NCI-H1417 treated with DMSO at 0.1 percent for 48 hours (cell line): ENCODE measurements at places on chromosomes 2 and 18.
A peak's percentile ranks its signal among the peaks of the same experiment; 100 is the strongest.

GRCh38 chr2:128214866-128215460 is 103.7 kb downstream of the HS6ST1 start:
- no peak for DNase-seq

- DNase-seq: no peak
Observed at GRCh38 chr2:239549711-239550255, 149.0 kb upstream of the HDAC4 start.

DNA sequence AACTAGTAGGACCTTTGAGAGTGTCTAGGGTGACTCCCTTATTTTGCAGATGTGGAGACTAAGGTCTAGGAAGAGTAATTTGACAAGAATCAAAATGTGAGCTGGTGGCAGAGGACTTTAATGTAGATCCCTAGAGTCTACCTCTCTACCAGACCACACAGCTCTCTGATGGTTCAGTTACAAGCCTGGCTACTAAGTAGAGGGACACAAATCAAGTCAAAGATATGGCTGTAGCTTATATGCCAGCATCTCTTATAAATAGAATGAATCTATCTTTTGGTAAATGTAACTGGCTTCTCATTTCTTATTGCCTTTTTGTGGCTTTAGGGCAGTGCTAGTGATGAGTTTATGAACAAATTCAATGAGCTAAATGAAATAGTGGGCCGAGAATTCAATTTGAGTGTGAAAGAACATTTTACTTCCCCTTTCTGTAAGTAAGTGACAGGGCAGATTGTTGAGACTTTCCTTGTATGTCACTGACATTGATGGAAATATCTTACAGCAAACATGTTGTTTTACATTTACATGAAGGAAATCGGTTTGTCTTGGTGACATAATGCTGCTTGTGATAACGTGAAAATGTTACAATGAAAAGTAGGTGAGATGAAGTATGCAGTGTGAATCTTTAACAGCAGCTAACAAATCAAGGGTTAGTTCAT is 28.3 kb downstream of the CSRNP3 start:
- no peak for DNase-seq

- no peak for DNase-seq
Observed at GRCh38 chr18:37464257-37464656, 101.3 kb downstream of the CELF4 start.

- no peak for DNase-seq
Observed at GRCh38 chr2:206627632-206628031, 14.7 kb upstream of the FAM237A start.

DNA sequence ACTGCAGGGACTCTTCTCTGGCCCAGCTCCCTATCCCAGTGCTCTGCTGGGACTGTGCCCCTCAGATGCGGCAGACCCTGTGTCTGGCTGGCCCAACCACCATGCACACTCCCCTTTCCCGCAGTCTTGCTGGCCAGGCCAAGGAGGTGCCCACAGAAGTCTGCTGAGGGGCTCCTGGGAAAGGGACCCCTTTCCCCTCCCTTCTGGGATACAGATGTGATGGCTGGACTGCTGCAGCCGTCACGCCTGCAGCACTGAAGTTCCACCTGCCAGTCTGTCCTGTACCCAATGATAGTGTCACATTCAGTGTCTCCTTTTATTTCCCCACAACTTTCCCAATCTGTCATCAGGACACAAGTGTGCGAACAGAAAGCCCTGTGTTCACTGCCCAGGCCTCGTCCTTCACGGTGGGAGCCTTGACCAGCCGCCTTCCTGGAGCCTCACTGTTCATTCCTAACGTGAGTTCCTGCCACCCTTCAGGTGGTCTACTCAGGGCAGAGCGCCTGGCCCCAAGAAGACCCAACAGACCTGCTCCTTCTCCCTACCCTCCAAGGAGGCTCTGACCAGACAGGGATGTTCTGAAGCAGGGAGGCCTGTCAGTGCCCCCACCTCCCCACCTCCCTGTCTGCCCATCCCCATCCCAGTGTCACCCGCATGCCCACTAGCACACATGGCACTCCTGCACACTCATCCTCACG is 47.1 kb downstream of the ANKMY1 start:
- DNase-seq: no peak

GRCh38 chr2:231201475-231201814 is 3.0 kb downstream of the ARMC9 start:
- DNase-seq: no peak

DNA sequence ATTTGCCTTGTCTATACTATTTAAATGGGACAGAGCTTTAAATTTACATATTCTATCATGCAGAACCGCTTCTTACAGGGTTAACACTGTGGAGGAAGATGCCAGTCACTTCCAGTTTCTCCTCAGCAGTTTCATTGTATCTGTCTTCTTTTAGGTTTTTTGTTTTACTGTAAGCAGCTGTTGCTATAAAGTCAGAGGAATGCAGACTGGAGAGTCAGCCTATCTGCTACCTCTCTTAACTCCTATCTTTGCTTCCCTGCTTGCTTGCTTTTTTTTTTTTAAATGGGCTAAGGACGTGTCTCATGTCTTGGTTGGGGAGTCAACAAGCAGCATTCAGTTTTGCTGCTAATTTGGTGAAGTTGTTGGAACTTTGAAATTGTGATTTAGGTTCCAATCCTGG is 8.9 kb downstream of the EPC2 start:
- DNase-seq: no peak

DNA sequence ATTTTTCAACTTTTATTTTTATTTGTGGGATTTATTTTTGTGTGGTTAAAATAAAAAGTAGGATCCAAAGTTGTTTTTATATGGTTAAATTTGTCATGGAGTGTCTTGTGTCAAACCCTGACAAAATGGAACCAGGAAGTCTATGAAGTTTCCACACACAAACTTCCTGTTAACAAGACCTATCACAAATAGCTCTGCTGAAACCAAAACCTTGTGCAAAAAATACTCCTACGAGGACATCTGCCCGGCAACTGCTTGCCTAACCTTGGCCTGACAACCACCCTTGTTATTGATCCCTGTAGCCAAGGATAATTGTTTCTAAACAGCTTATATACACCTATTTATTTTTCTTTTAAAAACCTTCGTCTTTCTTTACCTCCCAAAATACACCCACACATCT is 389.6 kb downstream of the TRIB2 start:
- DNase-seq: no peak

- DNase-seq: no peak
Observed at GRCh38 chr2:237121321-237121720, 35.6 kb downstream of the COPS8 start.

DNA sequence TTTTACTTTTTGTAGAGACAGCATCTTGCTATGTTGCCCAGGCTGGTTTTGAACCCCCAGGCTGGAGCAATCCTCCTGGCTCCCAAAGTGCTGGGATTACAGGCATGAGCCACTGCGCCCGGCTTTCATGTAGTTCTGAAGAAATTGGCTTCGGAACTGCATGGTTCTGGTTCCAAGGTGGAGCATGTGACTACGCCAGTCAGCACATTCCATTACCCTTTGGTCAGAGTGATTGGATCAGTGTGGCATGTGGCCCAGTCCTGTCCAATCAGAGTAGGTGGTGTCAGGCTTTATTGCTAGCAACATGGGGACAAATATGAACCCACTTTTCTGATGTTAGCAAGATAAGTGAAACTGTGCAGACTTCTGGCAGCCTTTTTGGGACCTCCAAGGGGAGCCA is 16.3 kb upstream of the ATOH8 start:
- DNase-seq: no peak

- peak; percentile 33 for DNase-seq
Observed at GRCh38 chr18:61893309-61893970, 633 bp upstream of the RNF152 start.

- no peak for DNase-seq
Observed at GRCh38 chr2:74099835-74100234, 47.9 kb downstream of the BOLA3 start.

DNA sequence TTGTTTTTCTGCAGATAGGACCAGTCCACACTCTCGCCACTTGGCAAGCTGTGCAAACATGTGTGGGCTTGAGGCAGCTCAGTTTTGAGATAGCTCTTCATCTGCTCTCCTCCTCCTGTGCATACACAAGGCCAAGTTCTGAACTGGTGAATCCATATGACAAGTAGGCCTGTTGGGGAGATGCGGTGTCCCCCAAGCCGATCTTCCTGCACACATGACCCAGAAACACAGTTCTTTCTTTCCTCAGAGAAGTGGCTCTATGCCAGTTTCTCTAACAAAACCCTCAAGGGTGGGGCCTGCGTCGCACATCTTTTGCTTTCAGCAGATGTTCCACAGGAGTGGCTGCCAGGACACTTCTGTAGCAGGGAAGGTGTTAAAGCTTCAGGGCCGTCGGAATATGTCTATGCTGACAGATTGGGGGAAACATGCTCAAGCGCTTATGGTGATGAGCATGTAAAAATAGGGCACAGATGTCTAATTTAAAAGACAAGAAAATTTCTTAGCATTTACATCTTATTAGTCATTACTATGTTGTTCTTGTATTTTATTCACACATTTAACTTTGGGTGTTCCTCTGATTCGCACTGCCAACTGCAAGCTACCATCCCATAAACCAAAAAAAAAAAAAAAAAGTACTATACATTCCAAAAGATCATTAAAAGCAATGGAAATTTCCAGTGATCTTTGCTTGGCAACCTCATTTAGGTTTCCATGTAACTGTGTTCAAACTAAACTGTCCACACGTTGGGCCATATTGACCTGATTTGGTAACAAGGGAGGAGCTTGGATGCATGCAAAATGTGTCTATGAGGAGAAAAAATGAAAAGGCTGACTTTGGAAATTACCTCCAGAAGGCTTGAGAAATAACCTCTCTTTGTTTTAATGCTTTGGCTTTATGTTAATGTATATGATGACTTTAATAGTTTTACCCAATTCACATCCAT is 1055.5 kb upstream of the KLHL29 start:
- DNase-seq: no peak

- no peak for DNase-seq
Observed at GRCh38 chr2:210366675-210367080, 51.7 kb upstream of the MYL1 start.

GRCh38 chr2:61759718-61760117 is 94.1 kb downstream of the FAM161A start:
- no peak for DNase-seq

GRCh38 chr2:17550907-17551306 is 10.4 kb downstream of the VSNL1 start:
- no peak for DNase-seq

GRCh38 chr2:98086491-98087446 is at the start of gene VWA3B:
Gene VWA3B, plus strand, starts transcription at chr2:98087167. Its CDS starts 5,926 bp downstream, at chr2:98093093.
- DNase-seq: peak; percentile 45

DNA sequence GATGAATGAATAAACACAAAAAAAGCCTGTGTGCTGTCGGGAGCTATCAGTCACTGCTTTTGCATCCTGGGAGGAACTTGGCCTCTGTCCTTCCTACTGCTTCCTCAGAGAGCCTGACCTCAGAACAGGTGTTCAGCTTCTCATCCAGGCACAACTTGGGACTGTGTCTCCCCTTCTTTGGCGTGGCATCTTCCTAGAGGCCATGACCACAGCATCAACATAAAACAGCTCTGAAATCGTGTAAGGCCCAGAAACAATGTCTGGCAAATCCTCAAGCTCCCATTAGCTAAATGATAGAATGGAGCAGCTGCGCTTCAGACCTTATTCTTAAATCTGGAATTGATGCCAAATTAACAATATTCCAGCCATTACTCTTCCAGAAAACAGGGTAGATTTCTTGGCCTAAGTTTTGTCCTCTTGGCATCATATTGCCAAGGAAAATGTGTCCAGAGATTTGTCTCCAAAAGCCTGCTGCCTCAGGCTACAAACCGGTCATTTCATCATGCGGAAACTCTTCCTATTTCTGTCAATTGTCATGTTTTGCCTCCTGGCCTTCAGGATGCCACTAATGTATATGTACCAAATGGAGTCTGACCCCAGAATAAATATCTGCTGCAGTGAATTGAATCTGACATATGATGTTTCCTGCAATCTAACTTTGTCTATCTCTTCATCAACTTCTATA is 53.2 kb upstream of the RAB27B start:
- DNase-seq: no peak

DNA sequence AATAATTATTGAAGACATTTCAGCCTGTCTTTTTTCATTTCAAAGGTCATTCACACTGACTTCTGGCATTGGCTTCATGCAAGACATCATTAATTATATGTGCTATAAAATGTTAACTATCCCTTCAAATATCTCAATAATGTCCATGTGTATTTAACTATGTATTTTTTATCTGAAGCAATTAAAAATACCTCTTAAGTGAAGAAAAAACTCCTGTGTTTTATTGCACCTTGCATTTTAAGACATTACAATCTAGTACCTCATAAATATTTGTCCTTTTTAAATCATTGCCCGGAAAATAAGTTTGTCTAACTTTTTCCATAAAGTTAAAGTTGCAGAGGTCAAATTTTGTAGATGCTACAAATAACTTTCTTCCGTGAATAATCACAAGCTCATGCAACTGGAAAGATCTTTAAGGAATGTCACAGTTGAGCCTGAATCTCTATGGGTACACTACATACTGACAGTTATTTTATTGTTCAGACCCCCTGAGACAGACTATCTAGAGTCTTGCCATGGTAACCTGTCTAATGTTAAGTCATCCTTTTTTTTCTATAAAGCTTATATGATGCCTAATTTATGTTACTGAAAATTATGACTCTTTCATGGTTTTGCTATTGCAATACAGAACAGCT is 38.4 kb upstream of the COBLL1 start:
- DNase-seq: no peak

DNA sequence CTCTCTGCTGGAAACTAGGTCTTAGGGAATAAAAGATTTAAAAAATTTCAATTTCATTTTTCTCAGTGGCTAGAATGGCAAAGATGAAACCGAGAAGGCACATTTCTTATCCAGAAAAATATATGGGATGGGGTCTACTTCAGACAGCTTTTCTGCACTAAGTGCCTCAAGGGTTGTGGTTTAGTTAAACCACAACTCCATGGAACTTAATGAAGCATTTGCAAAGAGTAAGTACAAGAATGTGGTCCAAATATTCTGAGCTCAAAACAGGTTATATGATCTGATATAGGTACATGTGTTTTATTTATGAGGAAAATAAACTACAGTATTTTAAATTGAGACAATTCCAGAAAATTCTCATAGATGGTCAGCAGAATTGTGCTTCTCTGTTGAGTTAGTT is 101.8 kb upstream of the FZD5 start:
- no peak for DNase-seq

GRCh38 chr2:20526708-20527107 is 79.8 kb downstream of the RHOB start:
- DNase-seq: no peak

GRCh38 chr18:28469946-28470345 is 293.0 kb upstream of the CDH2 start:
- DNase-seq: no peak

- no peak for DNase-seq
Observed at GRCh38 chr2:134195341-134195740, 58.5 kb upstream of the MGAT5 start.

DNA sequence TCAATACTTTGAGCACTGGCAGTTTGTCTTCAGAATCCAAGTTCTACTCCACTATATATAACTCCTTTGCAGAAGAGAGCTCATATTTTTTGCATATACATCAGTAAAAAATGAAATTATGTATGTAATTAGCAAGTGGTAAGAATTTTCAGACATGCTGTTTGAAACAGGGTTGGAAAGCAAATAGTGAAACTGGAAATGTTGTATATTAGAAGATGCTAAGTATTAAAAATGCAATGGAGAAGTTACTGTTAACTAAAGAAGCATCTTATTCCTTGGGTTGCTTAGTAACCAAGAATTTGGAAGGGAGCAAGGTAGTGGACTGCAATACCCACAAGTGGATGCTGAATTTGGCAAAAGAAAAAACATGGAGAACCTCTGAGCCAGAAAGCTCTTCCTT is 88.6 kb upstream of the DLGAP1 start:
- DNase-seq: no peak

GRCh38 chr2:170882758-170883157 is 46.3 kb upstream of the GORASP2 start:
- DNase-seq: no peak
